ENCODE measurements at places on chromosomes 4 and X.

DNA sequence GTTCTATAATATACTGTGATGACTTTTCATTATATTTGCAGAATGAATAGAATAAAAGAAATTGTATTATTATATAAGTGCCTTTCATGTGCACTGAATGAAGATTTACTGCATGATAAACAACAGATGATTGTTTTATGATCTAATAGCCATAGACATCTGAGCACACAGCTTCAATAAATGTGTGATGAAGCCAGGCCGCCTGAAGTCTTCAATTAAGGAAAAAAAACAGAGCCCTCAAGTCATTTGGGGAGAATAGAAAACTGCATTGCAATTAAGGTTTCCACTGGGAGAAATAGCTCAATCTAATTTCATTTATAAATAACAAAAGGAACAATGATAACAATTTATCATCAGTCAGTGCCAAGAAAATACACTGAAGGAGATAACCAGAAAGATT is 955.2 kb downstream of the FSTL5 start:
- no peak for DNase-seq

DNA sequence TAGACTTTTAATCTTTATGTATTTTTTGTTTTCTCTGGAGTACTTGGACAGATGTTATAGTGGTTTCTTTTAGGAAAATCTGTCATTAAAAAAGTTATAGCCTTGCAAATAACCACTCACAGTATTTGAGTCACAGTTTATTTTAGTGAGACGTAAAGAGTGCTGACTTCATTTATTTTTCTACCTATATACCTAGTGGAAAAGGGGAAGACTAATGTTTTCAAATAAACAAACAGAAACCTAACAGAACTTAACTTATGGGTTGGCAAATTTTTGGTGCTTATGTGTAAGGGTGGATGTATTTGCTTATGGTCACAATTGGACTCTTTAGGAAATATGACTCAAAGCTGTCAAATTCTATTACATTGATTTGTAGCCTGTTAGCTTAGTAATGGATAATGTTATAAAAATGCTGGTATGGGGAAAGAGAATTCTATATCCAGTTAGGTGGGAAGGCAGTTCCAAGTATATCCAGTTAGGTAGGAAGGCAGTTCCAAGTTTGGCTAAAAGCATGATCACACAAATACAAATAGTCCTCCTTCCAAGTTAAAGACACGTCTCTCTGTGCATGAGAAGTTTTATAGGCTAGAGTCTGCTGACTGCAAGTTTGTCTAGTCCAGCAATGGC is 61.9 kb downstream of the SLC9A6 start:
- no peak for DNase-seq

DNA sequence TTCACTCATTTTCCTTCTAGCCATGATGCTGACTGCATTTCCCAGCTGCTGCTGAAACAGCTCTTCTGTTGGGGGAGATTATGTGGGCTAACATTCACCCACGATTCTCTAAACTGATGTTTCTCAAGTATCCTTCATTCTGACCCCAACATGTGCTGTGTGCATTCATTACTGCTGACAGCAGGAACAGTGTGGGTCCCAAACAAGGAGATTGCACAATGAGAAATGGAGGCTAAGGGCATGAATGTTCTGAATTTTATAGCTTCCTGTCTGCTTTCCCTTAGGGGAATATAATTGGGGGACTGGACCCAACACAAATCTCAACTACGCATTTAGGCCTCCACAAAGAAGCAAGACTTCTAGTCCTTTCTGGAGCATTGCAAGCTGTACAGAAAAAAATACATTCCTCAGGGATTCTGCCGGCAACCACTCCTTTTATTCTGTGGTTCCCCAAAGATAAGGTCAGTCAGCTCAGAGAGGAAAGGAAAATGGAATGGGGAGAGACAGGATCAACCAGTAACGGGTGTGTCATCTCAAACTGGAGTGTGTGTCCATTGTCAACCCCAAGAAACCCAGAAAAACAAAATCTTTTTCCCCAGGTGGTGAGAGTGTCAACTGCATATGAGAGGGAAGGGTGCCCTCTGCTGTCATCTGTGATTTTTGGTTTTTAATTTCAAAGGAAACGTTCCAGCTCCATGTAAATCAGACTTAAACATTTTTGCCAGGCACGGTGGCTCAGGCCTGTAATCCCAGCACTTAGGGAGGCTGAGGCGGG is 81.5 kb upstream of the EGFL6 start:
- peak; percentile 49 for DNase-seq

DNA sequence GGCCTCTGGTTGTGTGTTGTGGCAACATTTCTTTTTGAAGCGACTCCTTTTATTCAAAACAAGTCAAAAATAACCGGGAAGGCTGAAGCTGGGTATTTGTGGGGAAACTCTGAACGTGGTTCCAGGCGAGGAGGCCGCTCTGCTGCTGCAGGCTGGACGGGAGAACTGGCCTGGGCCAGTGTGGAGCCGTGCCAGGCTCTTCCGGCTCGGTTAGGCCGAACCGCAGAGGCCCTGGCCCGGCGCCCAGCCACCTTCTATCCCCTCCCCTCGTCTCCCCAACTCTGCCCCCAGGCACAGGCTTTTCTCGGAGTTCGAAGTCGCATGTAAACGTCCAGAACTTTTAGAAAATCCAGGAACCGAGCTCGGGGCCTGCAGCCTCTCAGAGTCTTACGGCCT is 2.4 kb upstream of the BCOR start:
- no peak for DNase-seq

- DNase-seq, result peak; percentile 5
Measured at GRCh38 chr4:140469791-140470733, 28.0 kb downstream of the MGAT4D start.

- no peak for DNase-seq
Measured at GRCh38 chrX:112270991-112271390, 188.4 kb upstream of the TRPC5 start.

GRCh38 chr4:180304321-180304720 is 1938.9 kb upstream of the TENM3 start:
- DNase-seq, result no peak

DNA sequence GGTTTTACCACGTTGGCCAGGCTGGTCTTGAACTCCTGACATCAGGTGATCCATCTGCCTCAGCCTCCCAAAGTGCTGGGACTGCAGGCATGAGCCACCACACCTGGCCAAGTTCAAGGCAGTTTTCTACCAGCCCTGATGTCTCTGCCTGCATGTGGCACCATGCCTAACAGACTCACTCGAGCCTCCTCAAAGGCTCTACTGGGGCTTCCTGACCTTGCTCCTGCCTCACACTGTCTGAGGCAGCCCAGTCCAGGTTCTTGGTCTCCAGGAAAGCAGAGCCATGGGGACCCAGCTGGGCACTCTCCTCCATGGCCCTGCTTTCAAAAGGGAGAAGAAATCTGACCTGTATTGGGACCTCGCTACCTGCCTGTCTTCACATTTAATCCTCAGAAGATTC is 286.9 kb downstream of the EVC2 start:
- no peak for DNase-seq

DNA sequence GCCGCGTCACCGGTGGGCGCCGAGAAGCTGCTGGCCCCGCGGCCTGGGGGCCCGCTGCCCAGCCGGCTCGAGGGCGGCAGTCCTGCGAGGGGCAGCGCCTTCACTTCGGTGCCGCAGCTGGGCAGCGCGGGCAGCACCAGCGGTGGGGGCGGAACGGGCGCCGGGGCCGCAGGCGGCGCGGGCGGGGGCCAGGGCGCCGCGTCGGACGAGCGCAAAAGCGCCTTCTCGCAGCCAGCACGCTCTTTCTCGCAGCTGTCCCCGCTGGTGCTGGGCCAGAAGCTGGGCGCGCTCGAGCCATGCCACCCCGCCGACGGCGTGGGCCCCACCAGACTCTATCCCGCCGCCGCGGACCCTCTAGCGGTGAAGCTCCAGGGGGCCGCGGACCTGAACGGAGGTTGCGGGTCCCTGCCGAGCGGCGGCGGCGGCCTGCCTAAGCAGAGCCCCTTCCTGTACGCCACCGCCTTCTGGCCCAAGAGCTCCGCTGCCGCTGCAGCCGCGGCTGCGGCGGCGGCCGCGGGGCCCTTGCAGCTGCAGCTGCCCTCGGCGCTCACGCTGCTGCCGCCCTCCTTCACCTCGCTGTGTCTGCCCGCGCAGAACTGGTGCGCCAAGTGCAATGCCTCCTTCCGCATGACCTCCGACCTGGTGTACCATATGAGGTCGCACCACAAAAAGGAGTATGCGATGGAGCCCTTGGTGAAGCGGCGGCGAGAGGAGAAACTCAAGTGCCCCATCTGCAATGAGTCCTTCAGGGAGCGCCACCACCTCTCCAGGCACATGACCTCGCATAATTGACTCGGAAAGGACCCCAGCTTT is 5.6 kb downstream of the PRDM8 start:
- DNase-seq, result peak; percentile 73

DNA sequence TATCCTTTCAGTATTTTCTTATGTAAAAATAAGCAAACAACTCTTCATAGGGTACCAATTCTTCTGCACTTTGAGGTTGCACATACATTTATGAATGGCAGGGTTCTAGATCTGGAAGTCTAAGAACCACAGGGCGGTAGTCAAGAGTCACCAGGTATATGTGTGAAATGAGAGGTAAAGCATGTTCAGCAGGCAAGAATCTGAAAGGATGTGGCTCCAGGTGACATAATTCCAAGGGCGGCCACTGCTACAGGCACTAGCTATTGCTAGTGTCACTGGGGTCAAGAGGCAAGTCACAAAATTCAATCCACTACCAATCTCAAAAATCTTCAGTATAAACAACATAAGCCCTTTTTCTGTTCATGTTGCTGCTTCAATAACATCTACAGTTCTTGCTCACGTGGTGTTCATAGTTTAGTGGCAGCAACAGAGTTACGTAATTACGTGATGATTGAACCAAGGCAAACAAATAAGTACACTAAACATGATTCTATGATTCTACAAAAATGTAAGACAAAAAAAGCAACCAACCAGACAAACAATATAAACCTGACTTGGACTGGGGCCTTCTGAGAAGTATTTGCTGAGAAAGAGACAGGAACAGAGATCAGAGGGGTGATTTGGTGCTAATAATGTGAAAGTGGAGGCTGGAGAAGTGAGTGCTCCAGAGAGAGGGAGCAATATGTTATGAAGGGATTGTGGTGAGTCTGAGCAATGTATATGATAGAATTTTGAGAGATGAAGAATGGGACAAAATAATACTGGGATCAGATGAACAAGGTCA is 101.7 kb downstream of the NAA11 start:
- DNase-seq, result no peak

GRCh38 chr4:174320494-174321199 is 36.9 kb downstream of the CEP44 start:
- no peak for DNase-seq

- DNase-seq, result no peak
Measured at GRCh38 chrX:28988246-28988645, 401.0 kb downstream of the IL1RAPL1 start.

DNA sequence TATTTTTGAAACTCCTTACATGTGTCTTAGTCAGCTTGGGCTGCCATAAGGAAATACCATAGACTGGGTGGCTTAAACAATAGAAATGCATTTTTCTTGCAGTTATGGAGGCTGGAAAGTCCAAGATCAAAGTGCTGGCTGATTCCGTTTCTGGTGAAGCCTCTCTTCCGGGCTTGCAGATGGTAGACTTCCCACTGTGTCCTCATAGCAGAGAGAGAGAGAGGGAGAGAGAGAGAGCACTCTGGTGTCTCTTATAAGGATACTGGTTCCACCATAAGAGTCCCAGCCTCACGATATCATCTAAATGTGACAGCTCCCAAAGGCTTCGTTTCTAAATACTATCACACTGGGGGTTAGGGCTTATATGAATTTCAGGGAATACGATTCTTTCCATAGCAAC is 39.7 kb downstream of the ENPEP start:
- DNase-seq, result no peak

DNA sequence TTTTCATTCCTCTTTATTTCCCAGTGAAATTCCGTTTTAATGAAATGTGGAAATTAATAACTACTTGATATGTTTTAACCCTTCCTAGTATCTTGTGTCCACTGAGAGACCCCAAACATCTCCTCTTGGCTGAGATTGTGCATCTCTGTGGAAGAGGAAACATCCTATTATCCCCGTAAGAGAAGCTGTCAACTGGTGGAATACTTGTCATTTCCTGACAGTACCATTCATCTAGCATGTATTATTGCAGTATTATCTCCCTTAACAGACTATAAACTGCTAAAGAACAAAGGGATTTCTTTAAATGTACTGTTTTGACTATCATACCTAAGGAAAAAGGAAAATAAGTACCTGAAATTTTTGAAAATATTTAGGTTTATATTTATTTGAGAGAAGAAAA is 277.3 kb upstream of the SLC7A11 start:
- DNase-seq, result no peak

DNA sequence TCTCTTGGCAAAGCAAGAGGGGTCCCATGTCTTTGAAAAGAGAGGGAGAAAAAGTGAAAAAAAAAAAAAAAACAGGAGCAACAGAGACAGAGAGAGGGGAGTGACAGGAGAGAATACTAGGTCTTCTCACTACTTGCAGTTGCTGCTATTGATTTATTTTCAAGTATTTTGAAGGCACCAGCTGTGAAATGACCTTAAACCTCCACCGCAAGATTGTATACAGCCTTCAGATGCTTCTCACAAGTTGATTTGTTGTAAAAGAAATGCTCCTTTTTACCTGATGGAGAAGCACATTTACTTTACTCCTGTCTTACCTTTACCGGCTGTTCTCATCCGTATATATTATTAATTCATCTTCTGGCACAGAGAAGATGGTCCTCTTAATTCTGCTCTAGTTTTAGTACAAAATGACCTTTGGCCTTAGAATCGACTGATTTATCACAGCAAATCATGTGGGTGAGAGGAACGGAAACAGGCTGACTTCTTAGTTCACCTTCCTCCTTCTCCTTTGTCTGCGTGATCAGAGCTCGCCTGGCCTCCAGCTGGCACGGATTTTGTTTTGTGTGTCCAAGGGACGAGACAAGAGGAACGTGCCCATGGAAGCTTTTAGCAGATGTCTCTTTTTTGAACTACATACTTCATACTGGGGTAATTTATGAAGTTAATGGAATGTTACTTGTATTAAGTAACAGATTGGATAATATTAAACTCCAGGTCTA is 82.4 kb upstream of the PACRGL start:
- DNase-seq, result no peak

GRCh38 chr4:1266881-1267763 is 18.2 kb upstream of the CTBP1 start:
- no peak for DNase-seq

GRCh38 chr4:180664766-180665368 is 1578.3 kb upstream of the TENM3 start:
- DNase-seq, result peak; percentile 96

GRCh38 chr4:55175779-55176231 is 50.4 kb upstream of the KDR start:
- DNase-seq, result no peak
